ENCODE measurements at places on chromosomes 13 and 19.
A peak's percentile ranks its signal among the peaks of the same experiment; 100 is the strongest.

DNA sequence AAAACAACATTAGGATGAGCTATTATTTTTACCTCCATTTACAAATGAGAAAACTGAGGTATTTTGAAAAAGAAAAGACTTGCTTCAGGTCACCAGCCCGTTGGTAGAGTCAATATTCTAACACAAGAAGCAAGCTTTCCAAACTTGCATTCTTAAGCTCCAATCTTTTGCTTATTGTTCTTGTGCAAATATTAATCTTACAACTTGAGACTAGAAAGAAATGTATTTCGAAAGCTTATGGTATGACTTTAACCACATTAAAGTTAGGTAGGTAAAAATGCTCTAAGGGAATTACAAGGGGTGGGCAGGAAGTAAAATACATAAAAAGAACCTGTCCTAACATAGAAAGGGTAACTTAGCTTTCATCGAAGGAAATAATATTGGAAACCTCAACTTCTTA lies 453.9 kb downstream of the SLITRK5 start:
- DNase-seq, result no peak

DNA sequence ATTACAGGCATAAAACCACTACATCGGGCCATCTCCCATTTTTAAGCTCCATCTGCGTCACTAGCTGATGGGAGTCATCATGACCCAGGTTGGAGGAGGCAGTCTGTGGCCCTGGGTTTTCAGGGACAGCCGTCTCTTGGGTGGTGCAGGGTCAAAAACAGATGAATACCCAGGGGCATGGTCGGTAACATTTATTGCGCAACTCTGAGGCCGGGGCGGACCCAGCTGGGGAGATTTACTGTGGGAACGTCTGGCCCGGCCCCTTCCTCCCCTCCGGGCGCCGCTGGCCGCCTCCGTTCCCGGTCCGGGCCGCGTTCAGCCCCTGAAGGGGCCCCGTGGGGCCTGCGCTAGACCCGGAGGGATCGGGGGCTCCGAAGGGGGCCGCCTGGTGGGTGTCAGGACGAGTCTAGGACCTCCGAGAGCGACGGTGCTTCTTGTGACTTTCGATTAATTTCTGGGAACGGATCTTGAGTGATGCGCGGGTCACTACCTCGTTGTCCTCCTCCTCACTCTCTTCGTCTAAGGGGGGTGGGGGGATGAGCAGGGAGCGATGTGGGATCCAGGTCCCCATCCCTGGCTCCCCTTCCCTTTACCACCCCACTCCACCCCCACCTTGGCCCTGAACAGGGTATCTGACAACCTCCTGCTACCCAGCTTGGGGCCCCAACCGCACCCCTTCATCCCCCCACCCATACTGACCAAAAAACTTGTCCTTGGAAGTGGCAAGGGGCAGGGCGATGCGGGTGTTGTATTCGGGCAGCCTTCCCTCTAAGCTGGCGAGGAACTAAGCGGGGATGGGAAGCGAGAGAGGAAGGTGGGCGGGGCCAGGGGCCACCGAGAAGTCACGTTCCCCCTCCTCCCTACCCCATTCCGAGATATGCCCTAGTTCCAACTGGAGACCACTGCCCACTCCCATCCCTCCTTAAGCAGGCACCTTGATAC lies 1.6 kb upstream of the RGL3 start:
- peak; percentile 36 for DNase-seq

DNA sequence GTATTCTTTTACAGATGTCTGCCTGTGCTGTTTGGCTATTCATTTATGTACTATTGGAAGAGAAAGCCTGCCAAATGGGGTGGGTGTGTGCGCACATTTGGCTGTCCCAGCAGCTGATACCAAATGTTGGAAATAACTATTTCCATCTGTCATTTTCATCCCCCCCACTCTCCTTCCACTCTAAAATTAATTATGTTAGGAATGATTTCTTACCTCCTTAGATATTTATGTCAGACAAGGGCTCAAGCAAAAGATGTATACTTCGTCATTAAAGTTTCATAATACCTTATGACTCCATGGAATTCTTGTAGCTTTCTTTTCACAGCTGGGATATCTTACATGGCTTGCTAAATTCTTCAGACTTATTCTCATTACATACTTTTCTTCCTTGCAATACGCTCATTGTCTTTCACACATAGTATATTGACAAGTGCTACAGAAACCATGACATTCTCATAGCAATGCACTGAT lies 18.6 kb downstream of the ITM2B start:
- no peak for DNase-seq

- no peak for DNase-seq
These were observed 184.6 kb downstream of the RGCC start for GRCh38 chr13:41641961-41642360.

DNA sequence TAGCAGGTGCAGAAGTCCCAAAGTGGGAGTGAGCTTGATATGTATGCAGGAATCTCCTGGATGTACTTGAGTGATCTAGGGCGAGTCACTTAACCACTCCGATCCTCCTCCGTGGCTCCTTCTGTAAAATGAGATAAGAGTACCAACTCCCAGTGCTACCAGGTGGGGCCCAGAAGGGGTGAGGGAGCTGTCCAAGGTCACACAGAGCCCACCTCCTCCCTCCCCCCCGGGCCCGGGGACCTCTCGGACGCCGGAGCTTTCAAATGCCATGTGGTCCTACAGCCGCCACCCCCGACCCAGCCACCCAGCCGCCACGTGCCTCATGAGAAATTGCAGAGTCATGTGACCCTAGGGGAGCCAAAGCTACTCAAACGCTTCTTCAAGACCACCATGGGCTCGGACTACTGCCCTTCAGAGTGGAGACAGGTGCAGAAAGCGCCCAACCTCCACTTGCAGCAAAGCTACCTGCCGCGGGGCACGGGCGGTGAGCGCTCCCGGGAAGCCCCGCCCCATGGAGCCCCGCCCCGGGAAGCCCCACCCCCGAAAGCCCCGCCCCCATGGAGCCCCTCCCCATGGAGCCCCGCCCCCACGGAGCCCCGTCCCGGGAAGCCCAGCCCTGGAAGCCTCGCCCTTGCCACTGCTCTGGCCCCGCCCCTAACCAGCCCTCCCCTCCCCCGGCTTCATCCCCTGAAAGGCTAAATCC lies 10.1 kb upstream of the ZNF358 start:
- DNase-seq, result peak; percentile 8

- no peak for DNase-seq
These were observed 7.8 kb upstream of the F2RL3 start for GRCh38 chr19:16880884-16881554.

GRCh38 chr19:47176627-47177090 lies 46.0 kb downstream of the SAE1 start:
- DNase-seq, result peak; percentile 84

DNA sequence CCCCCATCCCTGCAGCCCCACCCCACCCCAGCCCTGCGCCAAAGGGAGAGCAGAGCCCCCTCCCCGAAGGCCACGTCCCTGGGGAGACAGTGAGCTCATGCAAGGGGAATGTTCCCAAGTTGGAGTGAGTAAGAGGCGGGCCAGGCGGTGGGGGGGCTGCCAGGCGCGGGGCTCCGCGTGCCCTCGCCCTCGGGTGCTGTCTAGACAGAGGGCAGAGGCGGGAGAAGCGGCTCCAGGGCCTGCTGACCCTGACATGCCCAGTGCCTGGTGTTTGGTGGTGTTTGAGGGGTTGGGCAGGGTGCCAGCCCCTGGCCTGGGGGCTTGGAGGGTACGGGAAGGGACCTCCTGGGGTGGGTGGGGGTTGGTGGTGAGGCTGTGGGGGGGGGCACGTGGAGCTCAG lies 1.0 kb downstream of the FSTL3 start:
- peak; percentile 65 for DNase-seq

All from trophoblast cell (in vitro differentiated cells and primary cell).